Right lung (tissue), 10 donors: ENCODE measurements at places on chromosomes 2 and 18. TPM values are rescaled to one million over a fixed set of nuclear protein-coding genes. Genes with fewer than 3 reads are reported as not detected.

The TPGS2 gene
- 130 TPM for polyA plus RNA-seq

The TGFA gene
- 0.67 TPM for polyA plus RNA-seq

The HNRNPLL gene
- 69.1 TPM for polyA plus RNA-seq

The PAIP2B gene
- polyA plus RNA-seq = 10.8 TPM

The M1AP gene
- 0.22 TPM for polyA plus RNA-seq

The LYPD6 gene
- 20.5 TPM for polyA plus RNA-seq

The IGFBP2 gene
- 89.9 TPM for polyA plus RNA-seq

DNA sequence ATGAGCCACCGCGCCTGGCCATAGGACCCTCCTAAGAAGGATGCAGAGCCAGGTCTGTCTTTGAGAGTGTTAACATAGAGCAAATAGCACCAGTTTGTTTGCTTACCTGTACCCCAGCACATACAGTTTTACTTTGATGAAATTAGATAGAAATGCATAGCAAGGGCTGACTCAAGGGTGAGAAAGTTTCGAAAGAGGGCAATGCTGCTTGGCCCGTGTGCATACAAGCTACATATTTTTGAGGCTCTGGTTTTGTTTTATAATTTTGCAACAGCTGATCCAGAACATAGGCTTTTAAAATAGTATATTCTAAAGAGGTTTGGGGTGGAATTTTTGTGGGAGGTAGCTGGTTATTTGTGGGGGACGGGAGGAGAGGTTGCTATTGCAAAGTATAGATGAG, 151.7 kb downstream of the MCFD2 start:
- DNase-seq = no peak

DNA sequence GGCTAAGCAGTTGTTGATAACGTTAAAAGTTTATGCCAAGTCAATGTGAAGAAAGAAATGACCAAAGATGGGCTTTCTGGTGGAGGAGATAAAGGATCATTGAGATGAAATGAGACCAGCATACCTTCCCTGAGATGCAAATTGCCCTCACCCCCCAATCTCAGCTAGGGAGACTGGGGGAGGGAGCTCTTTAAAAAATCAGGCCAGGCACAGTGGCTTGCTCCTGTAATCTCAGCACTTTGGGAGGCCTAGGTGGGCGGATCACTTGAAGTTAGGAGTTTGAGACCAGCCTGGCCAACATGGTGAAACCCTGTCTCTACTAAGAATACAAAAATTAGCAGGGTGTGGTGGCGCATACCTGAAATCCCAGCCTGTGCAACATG, 30.9 kb upstream of the KCMF1 start:
- no peak for DNase-seq

DNA sequence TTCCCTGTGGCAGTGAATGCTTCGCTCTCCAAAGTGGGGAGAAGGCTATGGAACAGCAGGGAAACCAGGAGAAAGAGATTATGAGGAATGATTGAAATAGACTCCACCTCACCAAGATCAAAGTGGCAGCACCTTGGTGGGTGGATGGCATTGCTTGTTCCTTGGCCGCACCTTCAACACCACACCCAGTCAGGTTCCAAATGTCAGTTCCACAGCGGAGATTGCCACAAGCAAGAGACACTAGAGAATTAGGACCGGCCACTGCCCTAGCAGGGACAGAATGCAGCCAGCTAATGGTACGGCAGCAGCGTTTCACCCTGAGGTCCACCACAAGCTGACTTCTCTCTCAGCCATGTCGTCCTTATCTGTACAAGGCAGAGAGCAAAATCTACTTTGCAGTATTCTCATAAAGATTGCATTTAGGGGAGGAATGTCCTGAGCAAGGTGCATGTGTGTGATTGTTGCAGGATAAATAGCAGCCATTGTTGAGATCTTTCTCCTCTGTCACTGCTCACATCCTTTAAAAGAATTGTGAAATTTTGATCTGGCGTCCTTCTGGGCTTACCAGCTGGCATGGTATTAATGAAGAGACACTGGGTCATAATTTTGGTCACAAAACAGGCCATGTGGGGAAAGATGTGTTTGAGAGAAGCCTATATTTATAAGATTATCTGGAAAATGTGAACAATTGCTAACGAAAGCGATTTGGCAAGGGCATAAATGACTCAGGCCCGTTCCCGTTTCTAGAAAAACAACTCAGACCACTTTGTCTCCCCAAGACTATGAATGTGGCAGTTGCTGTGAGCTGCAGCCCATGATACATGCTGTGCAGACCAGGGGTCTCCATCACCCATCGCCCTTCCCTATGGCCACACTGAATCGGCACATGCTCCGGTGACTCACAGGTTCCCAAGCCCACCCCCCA, 228.6 kb upstream of the ID2 start:
- DNase-seq = no peak

- no peak for DNase-seq
Measured at GRCh38 chr2:128686497-128686859, 367.8 kb upstream of the HS6ST1 start.

GRCh38 chr2:2849464-2850217, 518.6 kb upstream of the MYT1L start:
- DNase-seq = no peak

- DNase-seq = peak; percentile 18
Measured at GRCh38 chr2:27123302-27124150, at the start of gene ABHD1. Gene ABHD1 (plus strand): TSS chr2:27123815. CDS start chr2:27123949, 134 bp downstream.

GRCh38 chr18:47815486-47816270, 114.8 kb downstream of the SMAD2 start:
- no peak for DNase-seq

- no peak for DNase-seq
Measured at GRCh38 chr2:217258170-217258569, 398.3 kb upstream of the TNP1 start.

DNA sequence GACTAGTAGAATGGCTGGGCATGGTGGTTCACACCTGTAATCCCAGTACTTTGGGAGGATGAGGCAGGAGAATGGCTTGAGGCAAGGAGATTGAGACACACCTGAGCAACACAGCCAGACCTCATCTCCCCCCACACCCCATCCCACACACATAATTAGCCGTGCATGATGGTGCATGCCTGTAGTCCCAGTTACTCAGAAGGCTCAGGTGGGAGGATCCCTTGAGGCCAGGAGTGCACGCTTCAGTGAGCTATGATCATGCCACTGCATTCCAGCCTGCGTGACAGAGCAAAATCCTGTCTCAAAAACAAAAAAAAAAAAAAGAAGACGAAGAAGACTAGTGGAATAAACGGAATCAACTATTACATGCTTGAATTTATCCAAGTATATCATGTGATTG, 150.0 kb downstream of the STK39 start:
- DNase-seq = no peak

DNA sequence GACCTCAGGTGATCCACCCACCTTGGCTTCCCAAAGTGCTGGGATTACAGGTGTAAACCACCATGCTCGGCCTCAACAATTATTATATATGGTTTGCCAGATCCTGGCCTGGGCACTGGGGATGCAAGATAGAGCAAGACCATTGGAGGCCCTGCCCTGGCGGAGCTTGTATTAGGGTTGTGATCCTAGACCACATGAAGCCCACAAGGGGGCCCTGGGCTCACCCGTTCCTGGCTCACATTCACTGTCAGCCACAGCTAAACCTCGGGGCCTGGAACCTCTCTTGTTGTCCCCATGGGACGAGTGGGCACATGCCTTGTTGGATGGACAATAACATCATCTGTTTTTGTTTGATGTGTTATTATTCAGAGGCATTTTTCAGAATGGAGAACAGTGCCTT, 14.9 kb downstream of the HPCAL1 start:
- no peak for DNase-seq

GRCh38 chr18:79452190-79452990, 56.7 kb downstream of the NFATC1 start:
- DNase-seq = no peak

DNA sequence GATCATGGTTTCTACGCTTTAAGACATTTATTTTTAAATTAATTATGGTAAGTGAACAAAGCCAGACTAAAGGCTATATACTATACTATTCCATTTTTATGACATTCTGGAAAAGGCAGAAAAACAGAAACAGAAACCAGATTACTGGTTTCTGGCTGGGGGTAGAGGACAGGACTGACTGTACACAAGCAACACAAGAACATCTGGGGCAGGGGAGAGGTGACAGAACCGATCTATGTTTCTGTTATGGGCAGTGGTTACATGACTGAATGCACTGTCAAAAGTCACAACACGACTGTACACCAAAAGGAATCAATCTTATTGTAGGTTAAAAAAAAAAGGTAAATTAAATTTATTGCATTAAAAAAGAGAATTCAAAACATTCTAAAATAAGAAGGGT, 64.7 kb downstream of the PTPN2 start:
- DNase-seq = no peak

- no peak for DNase-seq
Measured at GRCh38 chr2:215839816-215840215, 173.5 kb downstream of the MREG start.

DNA sequence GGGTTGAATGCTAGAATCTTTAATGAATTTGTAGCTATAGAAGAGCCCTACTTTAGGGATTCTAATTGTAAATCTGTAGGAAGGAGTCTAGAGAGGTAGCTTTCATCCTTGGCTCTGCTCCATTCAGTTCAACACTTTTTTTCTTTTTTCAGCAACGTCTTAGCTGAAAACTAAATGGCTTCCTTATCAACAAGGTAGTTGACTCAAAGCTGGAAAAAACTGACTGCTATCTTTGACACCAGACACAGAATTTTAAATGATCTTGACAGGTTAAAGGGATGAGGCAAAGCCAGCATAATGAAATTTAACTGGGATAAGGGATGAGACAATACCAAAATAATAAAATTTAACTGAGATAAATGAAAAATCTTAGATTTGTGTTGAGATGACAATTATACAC, 54.9 kb downstream of the TMEFF2 start:
- no peak for DNase-seq

DNA sequence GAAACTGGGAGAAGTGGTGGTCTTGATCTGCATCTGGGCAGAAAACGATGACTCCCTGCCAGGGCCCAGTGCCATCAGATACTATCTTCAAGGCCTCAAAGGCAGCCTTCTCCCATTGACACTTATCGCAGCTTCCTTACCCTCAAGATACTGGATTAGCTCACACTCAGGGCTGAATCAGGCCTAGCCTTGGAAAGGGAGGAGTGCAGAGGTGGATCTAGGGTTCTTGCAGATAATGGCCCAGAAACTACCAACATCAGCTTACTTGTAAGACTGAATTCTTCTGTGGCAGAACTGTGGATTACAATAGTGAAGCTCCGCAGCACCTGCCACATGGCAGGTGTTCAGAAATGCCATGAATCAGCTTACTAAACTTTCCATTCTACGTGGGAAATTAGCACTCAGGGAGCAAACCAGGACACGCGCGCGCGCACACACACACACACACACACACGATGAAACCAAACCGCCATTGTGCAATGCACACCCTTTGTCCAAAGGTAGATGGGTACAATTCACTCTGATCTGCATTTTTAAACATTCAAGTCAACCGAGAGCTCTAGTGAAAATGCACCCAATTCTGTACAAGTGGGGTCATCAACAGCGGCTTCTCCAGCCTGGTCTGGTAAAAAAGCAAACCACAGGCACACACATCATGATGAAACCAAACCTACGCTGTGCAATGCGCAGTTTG, 26.3 kb upstream of the TMEM182 start:
- no peak for DNase-seq

DNA sequence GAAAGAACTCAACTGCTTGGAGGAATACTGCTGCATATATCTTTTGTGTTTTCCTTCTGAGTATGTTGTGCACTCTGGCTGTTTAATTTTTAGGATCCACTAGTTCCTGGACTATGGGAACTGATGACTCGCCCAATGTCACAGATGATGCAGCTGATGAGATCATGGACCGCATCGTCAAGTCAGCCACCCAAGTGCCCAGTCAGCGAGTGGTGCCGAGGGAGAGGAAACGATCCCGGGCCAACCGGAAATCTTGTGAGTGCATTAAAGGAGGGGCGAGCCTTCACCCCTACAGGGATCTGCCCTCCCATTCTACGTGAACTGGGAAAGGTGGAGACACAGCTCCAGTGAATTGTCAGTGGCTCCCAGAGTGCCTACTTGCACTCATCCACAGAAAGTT, 59.6 kb downstream of the TPGS2 start:
- DNase-seq = no peak

GRCh38 chr2:30305235-30305634, 73.9 kb downstream of the LBH start:
- no peak for DNase-seq

DNA sequence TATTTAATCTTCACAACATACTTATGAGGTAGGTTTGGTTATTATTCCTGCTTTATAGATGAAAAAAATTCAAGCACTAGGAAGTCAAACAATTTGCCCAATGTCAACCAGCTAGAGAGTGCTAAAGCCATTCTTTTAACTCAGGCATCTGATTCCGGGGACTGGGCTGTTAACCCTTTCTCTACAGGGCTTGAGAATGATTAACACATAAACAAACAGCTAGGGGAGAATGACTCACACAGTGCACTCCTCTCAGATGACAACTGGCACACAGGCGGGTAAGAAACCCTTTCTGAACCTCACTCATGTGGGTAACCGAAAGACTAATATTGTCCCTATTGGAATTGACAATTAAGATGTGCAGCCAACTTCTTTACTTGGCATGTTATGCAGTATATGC, 86.3 kb upstream of the FSHR start:
- DNase-seq = no peak

GRCh38 chr2:234861841-234862735, 89.7 kb upstream of the SH3BP4 start:
- DNase-seq = no peak

DNA sequence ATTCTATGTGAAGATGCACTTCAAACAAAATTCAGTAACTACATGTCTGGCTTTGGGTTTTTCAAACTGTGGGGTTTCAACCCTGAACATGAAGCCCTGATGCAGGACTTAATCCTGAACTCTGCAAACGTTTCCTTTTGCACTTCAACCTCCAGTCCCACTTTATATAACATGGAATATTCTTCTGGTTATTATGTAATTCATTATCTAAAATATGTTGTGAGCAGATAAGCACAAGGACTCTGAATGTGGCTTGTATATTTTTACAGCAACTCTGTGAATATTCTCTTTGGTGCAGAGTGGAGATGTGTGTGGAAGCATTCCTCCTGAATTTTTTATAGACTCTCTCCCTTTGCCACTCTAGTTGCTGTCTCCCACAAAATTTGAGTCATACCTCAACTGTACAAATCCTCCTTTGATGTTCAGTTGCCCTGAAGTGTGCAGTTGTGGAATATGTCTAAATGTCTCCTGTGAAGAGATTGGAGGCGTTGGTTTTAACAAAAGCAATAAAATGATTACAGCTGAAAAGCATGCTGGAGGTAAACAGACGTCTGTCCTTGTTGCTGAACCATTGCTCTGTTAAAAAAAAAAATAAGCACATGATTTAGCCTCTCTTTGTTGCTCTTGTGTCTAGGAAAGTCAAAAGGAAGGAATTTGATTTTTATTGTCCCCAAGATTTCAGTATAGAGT, 205.1 kb upstream of the NRP2 start:
- no peak for DNase-seq

GRCh38 chr2:191486584-191487320, 191.2 kb upstream of the NABP1 start:
- no peak for DNase-seq

- DNase-seq = peak; percentile 30
Measured at GRCh38 chr2:96801005-96801785, 14.9 kb upstream of the CNNM3 start.

- no peak for DNase-seq
Measured at GRCh38 chr2:188308483-188308882, 16.8 kb downstream of the GULP1 start.

GRCh38 chr18:6397931-6398566, 16.7 kb downstream of the L3MBTL4 start:
- DNase-seq = no peak

GRCh38 chr2:161954103-161954502, 119.9 kb downstream of the DPP4 start:
- no peak for DNase-seq
